ENCODE measurements at places on chromosomes 4 and X. TPM values are rescaled to one million over a fixed set of nuclear protein-coding genes. Genes with fewer than 3 reads are reported as not detected.

DNA sequence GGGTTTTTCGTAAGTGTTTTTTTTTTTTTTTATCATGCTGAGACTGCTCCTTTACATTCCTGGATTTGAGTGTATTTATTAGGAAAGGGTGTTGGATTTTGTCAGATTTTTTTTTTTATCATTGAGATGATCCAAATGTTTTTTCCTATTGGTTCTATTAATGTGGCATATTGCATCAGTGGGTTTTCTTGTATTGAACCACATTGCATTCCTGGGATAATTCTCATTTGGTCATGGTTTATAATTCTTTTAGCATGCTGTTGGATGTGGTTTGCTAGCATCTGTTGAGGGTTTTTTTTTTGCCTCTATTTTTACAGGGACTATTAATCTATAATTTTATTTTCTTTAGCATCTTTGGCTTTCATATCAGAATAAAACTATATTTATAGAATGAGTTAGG, 28.8 kb downstream of the COL4A5 start:
- no peaks in the 10 kb centered on the region for H3K27me3 ChIP-seq
- H3K36me3 ChIP-seq, result no peaks in the 10 kb centered on the region
- H3K4me3 ChIP-seq, result no peak overlapping the region
- DNase-seq, result no peak
- H3K4me1 ChIP-seq, result no peaks in the 10 kb centered on the region

GRCh38 chr4:4443821-4444220, 56.9 kb downstream of the NSG1 start:
- no peak overlapping the region for H3K4me3 ChIP-seq
- H3K27ac ChIP-seq, result no peak overlapping the region
- no peak for DNase-seq
- H3K27me3 ChIP-seq, result no peaks in the 10 kb centered on the region
- H3K4me1 ChIP-seq, result peaks cover 9% of the 10 kb centered on the region

- H3K27ac ChIP-seq, result no peak overlapping the region
- no peaks in the 10 kb centered on the region for H3K27me3 ChIP-seq
- H3K36me3 ChIP-seq, result no peaks in the 10 kb centered on the region
- no peaks in the 10 kb centered on the region for H3K4me1 ChIP-seq
- H3K4me3 ChIP-seq, result no peak overlapping the region
- no peak for DNase-seq
These were observed 4.5 kb upstream of the NKX1-1 start for GRCh38 chr4:1410491-1411325.

- H3K27me3 ChIP-seq, result no peaks in the 10 kb centered on the region
- H3K4me3 ChIP-seq, result no peak overlapping the region
- H3K36me3 ChIP-seq, result no peaks in the 10 kb centered on the region
- H3K4me1 ChIP-seq, result no peaks in the 10 kb centered on the region
These were observed 367.3 kb downstream of the CHIC1 start for GRCh38 chrX:73930300-73930699.

- H3K36me3 ChIP-seq, result no peaks in the 10 kb centered on the region
- no peaks in the 10 kb centered on the region for H3K27me3 ChIP-seq
- no peak overlapping the region for H3K27ac ChIP-seq
- DNase-seq, result no peak
- H3K4me1 ChIP-seq, result peaks cover 5% of the 10 kb centered on the region
These were observed 30.3 kb downstream of the XG start for GRCh38 chrX:2782171-2782570.

DNA sequence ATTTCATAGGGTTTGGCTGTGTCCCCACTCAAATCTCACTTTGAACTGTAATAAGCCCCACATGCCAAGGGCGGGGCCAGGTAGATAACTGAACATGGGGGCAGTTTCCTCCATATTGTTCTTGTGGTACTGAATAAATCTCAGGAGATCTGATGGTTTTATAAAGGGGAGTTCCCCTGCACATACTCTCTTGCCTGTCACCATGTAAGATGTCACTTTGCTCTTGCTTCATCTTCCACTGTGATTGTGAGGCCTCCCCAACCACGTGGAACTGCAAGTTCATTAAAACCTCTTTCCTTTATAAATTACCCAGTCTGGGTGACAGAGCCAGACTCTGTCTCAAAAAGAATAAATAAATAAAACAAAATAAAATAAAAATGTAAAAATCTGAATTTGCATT, 95.9 kb downstream of the PDS5A start:
- H3K27me3 ChIP-seq, result no peaks in the 10 kb centered on the region
- H3K4me1 ChIP-seq, result no peaks in the 10 kb centered on the region
- no peak overlapping the region for H3K27ac ChIP-seq

- no peaks in the 10 kb centered on the region for H3K36me3 ChIP-seq
- no peak overlapping the region for H3K27ac ChIP-seq
- no peak for DNase-seq
- no peak overlapping the region for H3K4me3 ChIP-seq
- H3K4me1 ChIP-seq, result no peaks in the 10 kb centered on the region
These were observed 21.0 kb downstream of the S100G start for GRCh38 chrX:16671005-16671404.

DNA sequence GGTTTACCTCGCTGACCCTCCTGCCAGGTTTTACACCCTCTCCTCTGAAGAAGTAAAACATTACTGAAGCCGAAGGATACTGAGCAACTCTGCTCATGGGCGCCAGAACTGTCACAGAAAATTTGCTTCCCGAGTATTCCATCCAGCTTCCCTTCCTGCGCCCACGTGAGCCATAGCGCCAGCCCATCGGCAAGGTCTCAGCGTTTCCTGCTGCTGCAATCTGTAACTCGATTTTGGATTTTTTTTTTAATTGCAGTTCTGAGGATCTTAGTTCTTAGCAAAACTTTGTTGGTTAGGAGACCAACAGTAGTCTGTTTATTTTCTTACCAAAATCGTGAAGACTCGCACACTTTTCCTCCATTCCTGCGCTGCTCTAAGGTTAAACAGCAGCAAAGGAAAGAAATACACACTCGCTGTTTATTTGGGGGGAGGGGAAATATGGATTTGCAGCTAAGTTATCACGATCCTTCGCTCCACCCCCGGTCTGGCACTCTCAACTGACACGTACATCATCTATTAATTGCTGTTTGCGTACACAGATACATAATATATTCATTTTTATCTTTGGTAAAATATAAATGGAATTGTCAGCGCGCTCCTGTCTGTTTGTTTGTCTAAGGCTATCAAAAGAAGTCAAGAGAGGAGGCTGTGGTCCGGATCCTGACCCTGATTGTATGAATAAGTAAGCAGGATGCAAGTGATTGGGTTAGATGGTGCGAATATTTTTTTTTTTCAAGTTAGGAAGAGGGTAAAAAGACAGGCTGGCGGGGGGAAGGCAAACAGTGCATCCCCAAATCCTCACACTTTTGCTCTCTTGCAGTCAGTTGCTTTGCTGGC, at the start of gene TLL1:
Gene TLL1, plus strand, starts transcription at position 777 of the 837 bp plus-strand sequence. CDS start 668 bp downstream, outside the sequence.
- no peak for DNase-seq
- no peaks in the 10 kb centered on the region for H3K36me3 ChIP-seq
- H3K4me1 ChIP-seq, result no peaks in the 10 kb centered on the region
- no peak within 1 kb of the TSS for H3K27ac ChIP-seq

SSX4 gene
- not detected for total RNA-seq

CNOT6L gene
- 10.0 TPM for total RNA-seq

All from GM12878 (cell line).